Choroid plexus epithelial cell (primary cell): ENCODE measurements at places on chromosomes 13 and 19.
A peak's percentile ranks its signal among the peaks of the same experiment; 100 is the strongest.

DNA sequence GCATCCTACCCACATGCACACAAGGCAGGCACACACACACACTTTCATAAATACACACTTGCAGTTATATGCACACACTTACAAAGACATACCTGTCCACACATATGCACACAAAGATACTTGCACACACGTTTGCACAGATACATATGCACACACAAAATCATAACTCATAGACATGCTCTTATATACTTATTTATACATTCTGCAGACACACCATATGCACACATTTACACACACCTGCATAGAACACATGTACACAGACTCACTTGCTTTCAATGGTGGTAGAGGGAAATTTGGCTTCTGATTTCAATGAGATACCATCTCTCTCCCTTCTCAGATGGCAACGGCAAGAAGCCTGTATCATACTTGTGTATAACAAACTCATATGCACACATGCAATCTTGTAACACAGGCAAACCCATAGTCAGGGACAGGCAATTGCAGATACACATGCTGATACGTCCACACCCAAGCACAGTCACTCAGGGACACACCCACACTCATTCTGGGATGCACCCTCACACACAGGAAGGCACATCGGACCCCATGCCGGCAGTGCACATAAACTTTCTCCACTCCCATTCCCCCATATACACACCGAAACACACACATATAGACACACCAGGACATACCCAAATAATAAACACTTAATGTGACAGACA, 24.7 kb downstream of the OLFM2 start:
- DNase-seq = no peak

- no peak for DNase-seq
Measured at GRCh38 chr13:71865874-71866334, 1.1 kb downstream of the DACH1 start.

GRCh38 chr13:67520886-67521285, 290.8 kb upstream of the PCDH9 start:
- no peak for DNase-seq

GRCh38 chr13:42176294-42176693, 95.7 kb upstream of the AKAP11 start:
- no peak for DNase-seq

DNA sequence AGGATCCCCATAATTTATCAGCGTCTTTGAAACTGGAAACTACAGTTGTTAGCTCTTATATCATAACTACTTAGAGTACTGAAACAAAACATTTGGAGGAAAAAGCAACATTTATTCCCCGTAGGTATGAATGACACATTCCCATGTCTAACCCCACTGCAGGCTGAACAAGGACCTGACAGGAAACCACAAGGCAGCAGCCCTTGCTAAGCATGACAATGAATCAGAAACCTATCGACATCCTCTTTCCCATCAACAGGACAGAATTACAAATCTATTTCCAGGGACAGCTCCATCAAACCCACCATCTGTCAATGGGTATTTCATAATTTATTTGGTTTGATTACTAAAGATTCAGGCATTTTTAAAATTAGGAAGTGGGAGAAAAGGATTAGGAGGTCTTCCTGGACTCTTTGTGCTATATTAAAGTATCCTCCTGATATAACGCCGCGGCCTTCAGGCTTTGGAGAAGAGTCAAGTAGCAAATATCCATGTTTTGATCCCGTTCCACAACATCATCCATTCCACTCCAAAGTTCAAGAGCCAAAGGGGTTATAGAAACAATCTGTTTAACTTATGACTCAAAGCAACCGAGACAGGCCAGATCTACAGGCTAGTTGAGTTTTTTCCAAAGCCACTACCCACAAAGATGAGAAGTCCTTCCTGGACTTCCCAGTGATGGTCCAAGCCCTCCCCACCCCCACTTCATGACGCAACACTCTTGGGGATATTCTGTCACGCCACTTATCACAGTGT, 51.1 kb downstream of the FAM216B start:
- DNase-seq = peak; percentile 84

- peak; percentile 2 for DNase-seq
Measured at GRCh38 chr13:73299787-73300186, 241.0 kb downstream of the KLF5 start.

- DNase-seq = no peak
Measured at GRCh38 chr19:3507371-3508120, 1.4 kb downstream of the FZR1 start.

DNA sequence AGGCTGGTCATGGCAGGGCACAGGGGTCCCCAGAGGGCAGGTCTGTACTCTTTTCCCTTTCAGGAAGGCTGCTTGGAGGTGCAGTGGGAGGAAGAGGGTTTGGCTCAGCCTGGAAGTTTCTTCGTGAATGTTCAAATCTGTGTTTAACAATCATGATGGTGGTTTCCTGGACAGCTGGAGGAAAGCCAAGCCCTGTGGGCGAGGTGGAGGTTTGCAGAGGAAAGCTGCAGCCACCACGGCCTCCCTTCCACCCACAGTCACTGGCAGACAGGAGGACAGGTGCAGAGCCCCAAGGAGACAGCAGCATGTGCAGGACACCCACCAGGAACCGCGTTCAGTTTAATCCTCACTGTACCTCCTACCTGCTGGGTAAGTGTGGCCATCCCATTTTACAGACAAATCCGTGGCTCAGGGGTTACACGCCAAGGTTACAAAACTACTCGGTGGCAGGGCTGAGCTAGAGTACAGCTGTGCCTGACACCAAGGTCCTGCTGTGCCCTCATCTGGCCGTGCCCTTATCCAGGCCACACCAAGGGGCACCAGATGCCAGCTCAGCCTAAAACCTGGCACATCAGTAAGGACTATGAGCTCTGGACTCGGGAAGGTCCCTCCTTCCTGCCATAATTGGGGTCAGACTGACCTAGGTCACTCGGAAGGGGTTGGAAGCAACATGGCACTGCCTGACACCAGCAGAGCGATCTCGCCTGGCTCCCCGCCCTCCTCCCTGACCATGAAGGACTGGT, 34.1 kb downstream of the SUGP2 start:
- peak; percentile 42 for DNase-seq

GRCh38 chr19:42606660-42607351, 12.1 kb upstream of the CEACAM8 start:
- peak; percentile 54 for DNase-seq
